ENCODE measurements at places on chromosomes 4 and X. TPM values are rescaled to one million over a fixed set of nuclear protein-coding genes. Genes with fewer than 3 reads are reported as not detected.

The SAGE1 gene
- not detected for total RNA-seq

The GYPB gene
- total RNA-seq = 6.3 TPM

The TBX22 gene
- total RNA-seq = 1.3 TPM

The KLB gene
- total RNA-seq = 0.11 TPM

The LINC00632 gene
- 131 TPM for total RNA-seq

The GCNA gene
- 5.6 TPM for total RNA-seq

The HPSE gene
- total RNA-seq = 0.93 TPM

The PAGE1 gene
- not detected for total RNA-seq

The PPEF1 gene
- total RNA-seq = 4.5 TPM

The TMPRSS11D gene
- total RNA-seq = 0.71 TPM

The STATH gene
- not detected for total RNA-seq

The ARHGAP4 gene
- total RNA-seq = 37.3 TPM

The PTPN13 gene
- total RNA-seq = 248 TPM

The FSTL5 gene
- 165 TPM for total RNA-seq

The HSFX3 gene
- not detected for total RNA-seq

The USP17L19 gene
- total RNA-seq = not detected

The CT45A5 gene
- not detected for total RNA-seq

The COX7B2 gene
- not detected for total RNA-seq

The TMEM271 gene
- 1.3 TPM for total RNA-seq

The PRSS12 gene
- total RNA-seq = 32.3 TPM

The ATP7A gene
- 23.7 TPM for total RNA-seq

All from camera-type eye (tissue), 1 donor.